ENCODE measurements at places on chromosomes 3 and 15. TPM values are rescaled to one million over a fixed set of nuclear protein-coding genes. Genes with fewer than 3 reads are reported as not detected.

DNA sequence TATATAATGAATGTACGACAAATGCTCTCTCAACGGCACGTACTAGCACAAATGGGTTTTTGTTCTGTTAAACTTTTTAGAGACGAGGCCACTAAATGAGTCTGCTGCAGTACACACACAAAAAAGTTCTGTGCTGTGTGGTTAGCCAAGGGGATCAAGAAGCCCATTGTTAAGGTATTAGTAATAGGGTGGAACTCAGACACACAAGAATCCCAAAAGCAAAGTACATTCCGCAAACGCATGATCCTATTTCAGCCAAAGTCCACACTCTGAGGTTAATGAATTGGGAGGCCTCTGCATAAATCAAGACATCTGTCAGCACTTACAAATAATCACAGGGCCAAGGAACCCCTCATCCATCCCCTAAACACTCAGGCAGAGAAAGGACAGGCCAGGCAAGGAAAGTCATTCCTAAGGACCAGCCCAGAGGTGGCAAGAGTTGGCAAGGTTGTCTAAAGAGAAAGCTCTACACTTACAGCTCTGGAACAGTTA lies 12.1 kb downstream of the OSBPL10 start:
- no peaks in the 10 kb centered on the region for H3K27me3 ChIP-seq
- H3K4me1 ChIP-seq, result peaks cover 36% of the 10 kb centered on the region
- H3K4me3 ChIP-seq, result peak overlapping the region; percentile 40
- no peaks in the 10 kb centered on the region for H3K36me3 ChIP-seq
- H3K27ac ChIP-seq, result peak overlapping the region; percentile 92

GRCh38 chr3:167054926-167055325 lies 325.2 kb downstream of the ZBBX start:
- no peaks in the 10 kb centered on the region for H3K36me3 ChIP-seq
- no peak overlapping the region for H3K27ac ChIP-seq
- H3K4me1 ChIP-seq, result no peaks in the 10 kb centered on the region
- no peaks in the 10 kb centered on the region for H3K27me3 ChIP-seq

- no peak for DNase-seq
- H3K36me3 ChIP-seq, result peaks cover 2% of the 10 kb centered on the region
- no peak overlapping the region for H3K4me3 ChIP-seq
- H3K27me3 ChIP-seq, result no peaks in the 10 kb centered on the region
Observed at GRCh38 chr15:83818591-83818990, 164.7 kb downstream of the ADAMTSL3 start.

GRCh38 chr3:61530355-61530754 lies 31.0 kb upstream of the PTPRG start:
- H3K27me3 ChIP-seq, result no peaks in the 10 kb centered on the region
- H3K4me3 ChIP-seq, result no peak overlapping the region
- no peaks in the 10 kb centered on the region for H3K4me1 ChIP-seq

- no peaks in the 10 kb centered on the region for H3K36me3 ChIP-seq
- H3K4me1 ChIP-seq, result no peaks in the 10 kb centered on the region
- H3K27ac ChIP-seq, result no peak overlapping the region
- no peak overlapping the region for H3K4me3 ChIP-seq
Observed at GRCh38 chr3:8095724-8096123, 405.9 kb upstream of the LMCD1 start.

GRCh38 chr3:139318431-139318816 lies 25.4 kb upstream of the MRPS22 start:
- H3K36me3 ChIP-seq, result no peaks in the 10 kb centered on the region
- no peak for DNase-seq
- H3K4me3 ChIP-seq, result no peak overlapping the region

GRCh38 chr3:126464997-126465396 lies 10.7 kb downstream of the ZXDC start:
- no peak overlapping the region for H3K27ac ChIP-seq
- no peak overlapping the region for H3K4me3 ChIP-seq
- peaks cover 89% of the 10 kb centered on the region for H3K36me3 ChIP-seq
- H3K4me1 ChIP-seq, result no peaks in the 10 kb centered on the region

DNA sequence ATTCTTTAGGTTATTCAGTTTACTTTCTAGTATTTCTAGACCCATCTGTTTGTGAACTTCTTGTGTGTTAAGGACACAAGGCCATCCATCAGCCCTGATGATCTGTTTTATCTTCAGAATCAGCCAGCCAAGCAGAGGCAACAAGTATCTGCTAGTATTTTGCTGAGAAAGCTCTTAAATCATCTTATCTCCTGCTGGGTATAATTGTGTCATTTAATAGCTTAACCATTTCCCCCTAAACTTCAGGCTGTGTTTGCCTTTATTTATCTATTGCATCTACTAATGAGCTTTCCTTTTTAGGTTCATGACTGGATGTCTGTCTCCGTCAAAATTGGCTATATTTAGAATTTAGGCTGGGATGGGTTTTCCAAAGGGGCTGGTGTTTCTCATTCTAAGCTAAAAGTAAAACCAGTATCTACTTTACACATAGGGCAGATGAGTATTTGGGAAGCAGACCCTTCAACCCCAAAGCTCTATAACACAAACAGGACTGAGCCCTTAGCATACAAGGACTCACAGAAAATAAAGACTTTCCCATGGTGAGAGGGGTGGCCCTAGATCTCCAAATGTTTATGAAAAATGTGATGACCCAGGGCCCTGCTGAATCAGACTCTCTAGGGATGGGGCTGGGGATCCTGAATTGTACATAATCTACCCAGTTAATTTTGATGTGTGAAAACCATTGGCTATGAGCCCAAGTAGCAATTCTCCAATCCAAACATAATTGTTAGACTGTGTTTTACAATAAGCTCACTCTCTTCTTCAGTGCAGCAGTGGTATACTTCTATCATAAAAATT lies 65.3 kb upstream of the PSMD6 start:
- no peaks in the 10 kb centered on the region for H3K36me3 ChIP-seq
- no peak for DNase-seq
- no peak overlapping the region for H3K27ac ChIP-seq
- H3K27me3 ChIP-seq, result no peaks in the 10 kb centered on the region
- no peak overlapping the region for H3K4me3 ChIP-seq

DNA sequence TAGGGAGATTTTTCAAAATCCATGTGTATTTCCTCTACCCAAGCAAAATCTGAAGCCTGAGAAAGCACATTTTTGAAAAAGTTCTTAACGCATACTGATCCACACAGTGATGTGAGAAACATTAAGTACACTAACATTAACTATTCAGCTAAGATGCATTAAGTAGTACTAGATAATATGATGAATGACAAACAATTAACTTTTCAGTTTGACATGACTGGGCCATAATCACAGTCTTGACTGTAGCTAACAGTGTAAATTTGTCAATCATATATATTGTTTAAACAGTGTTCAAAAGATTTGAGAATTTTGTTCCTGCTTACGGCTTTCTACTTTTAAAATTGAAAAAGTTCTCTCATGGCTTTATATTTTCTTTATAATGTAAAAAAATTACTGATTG lies 72.0 kb downstream of the CNTN3 start:
- no peaks in the 10 kb centered on the region for H3K27me3 ChIP-seq
- no peak overlapping the region for H3K4me3 ChIP-seq
- DNase-seq, result no peak
- peaks cover 30% of the 10 kb centered on the region for H3K4me1 ChIP-seq
- H3K36me3 ChIP-seq, result no peaks in the 10 kb centered on the region
- H3K27ac ChIP-seq, result no peak overlapping the region

- peak overlapping the region; percentile 72 for H3K4me3 ChIP-seq
- H3K36me3 ChIP-seq, result no peaks in the 10 kb centered on the region
- H3K4me1 ChIP-seq, result peaks cover 5% of the 10 kb centered on the region
- H3K27me3 ChIP-seq, result no peaks in the 10 kb centered on the region
- DNase-seq, result no peak
- H3K27ac ChIP-seq, result no peak overlapping the region
Observed at GRCh38 chr3:120907659-120908029, 361 bp upstream of the STXBP5L start.

GRCh38 chr15:49185473-49185872 lies 15.4 kb downstream of the GALK2 start:
- H3K36me3 ChIP-seq, result no peaks in the 10 kb centered on the region
- no peaks in the 10 kb centered on the region for H3K27me3 ChIP-seq
- no peak overlapping the region for H3K4me3 ChIP-seq
- no peak overlapping the region for H3K27ac ChIP-seq

DNA sequence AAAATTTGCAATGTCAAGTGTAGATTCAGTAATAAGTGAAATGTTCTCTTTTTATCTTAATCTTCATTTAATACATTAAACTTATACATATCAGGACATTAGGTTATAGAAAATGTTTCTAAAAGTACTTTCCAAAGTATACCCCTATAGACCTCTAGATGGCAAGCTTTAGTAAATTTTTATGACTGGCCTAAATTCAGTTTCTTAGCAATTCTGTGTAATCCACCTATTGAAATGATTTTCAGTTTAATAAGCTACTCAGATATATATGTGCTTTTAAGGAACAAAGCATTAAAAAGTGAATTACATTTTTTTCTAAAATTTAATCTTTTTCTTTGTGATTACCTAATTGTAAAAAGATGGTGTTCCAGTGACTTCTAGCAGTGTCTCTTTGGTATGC lies 342.2 kb downstream of the GBE1 start:
- DNase-seq, result no peak
- H3K27ac ChIP-seq, result no peak overlapping the region
- H3K4me3 ChIP-seq, result no peak overlapping the region
- H3K36me3 ChIP-seq, result no peaks in the 10 kb centered on the region

DNA sequence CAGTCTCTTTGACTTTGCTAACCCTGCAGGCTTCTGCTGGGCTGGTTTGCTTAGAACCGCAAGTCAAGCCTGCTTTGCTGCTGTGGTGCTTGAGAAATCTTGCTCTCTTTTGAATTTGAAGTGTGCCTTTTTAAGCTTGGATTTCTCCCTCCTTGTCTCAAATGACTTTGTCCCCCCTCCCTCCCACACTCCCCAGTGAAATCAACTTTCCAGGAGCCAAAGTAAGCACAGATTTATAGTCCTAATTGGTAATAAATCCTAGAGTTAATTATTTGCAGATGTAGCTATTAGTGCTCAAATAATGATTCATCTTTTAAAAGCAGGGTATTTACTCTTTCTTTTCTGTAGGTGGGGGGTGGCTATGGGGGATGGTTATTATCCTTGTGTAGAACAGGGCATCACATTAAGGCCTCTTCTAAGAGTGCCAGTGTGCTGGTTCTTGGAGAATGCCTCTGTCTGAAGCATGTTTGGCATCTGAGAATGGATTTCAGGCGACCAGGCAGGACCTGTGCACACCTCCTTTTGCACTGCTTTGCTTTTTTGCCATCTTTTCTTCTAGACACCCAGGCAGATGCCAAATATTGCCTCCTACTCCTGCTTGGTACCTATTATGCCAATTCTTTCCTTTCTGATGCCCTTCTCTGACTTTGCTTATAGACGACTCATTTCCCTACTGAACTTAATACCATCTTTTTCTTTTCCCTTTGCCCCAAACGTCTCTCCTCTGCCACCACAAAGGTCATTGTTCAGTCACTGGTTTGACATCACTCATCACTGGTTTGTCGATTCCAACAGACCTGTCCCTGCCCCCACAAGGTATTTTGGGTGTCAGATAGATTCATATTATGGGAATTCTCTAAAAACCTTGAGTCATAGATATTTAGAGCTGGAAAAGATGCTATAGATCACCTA lies 50.7 kb downstream of the CLDN11 start:
- H3K4me1 ChIP-seq, result no peaks in the 10 kb centered on the region
- H3K27me3 ChIP-seq, result no peaks in the 10 kb centered on the region
- H3K36me3 ChIP-seq, result no peaks in the 10 kb centered on the region
- no peak overlapping the region for H3K4me3 ChIP-seq
- no peak overlapping the region for H3K27ac ChIP-seq

GRCh38 chr3:151171145-151171757 lies 31.8 kb downstream of the GPR171 start:
- no peaks in the 10 kb centered on the region for H3K4me1 ChIP-seq
- DNase-seq, result no peak

DNA sequence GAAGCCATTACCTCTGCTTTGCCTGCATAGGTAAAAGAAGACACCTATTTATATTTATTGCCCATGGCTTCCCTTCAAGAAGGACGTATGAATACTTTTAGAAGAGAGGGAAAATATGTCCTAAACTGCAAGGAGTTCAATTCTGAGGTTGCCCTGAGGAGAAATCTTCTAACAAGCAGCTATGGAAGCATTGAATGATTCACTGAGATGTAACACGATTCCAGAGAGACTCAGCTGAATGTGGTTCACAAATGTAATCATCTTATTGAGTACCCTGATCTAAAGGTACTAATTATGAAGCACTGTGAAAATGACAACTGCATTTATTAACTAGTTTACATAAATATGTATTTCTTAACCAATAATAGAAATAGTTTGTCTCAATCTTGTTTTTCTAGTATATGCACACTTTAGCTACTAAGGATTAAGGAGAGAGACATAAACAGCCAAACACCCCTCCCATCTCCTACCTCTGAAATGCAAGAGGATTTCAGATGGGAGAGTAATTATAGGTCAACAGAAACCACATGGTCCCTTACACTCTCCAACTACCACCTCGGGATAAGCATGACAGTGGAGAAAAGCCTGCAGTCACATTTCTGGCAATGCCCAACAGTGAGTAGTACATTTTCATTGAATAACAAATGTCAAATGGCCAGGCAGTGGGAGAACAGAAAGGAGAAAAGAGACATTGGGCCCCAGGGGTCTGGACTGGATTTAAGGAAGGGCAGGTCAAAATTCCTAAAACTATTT lies 506.2 kb upstream of the IL12A start:
- H3K27me3 ChIP-seq, result no peaks in the 10 kb centered on the region
- no peaks in the 10 kb centered on the region for H3K4me1 ChIP-seq
- H3K36me3 ChIP-seq, result no peaks in the 10 kb centered on the region
- DNase-seq, result no peak
- H3K4me3 ChIP-seq, result no peak overlapping the region
- H3K27ac ChIP-seq, result no peak overlapping the region

DNA sequence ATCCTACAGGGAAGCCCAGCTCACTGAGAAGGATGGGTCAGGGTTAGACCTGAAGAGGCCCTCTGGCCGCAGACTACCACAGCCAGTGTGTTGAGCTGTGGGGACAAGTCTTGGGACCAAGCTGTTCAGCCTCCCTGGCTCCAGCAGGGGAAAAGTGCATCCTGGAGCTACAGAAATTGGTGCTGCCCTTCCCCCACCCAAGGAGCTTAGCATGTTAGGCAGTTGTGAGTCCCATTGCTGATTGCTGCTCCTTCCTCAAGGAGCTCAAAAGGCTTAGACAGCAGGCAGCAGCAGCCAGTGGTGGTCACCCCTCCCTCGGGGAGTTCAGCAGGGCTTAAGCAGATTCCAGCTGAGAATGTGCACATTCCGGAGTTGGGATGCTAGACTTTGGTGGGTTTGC lies 165.6 kb downstream of the ATP8B4 start:
- no peaks in the 10 kb centered on the region for H3K27me3 ChIP-seq
- H3K27ac ChIP-seq, result no peak overlapping the region
- no peaks in the 10 kb centered on the region for H3K36me3 ChIP-seq
- no peak overlapping the region for H3K4me3 ChIP-seq

Gene SUMF1
- 35.0 TPM for total RNA-seq

Gene GABRR3
- total RNA-seq, result not detected

Gene TICRR
- not detected for total RNA-seq

Gene KIF15
- total RNA-seq, result 0.42 TPM

Gene TADA3
- 73.6 TPM for total RNA-seq

Gene CHCHD6
- 12.5 TPM for total RNA-seq

Gene EEFSEC
- 17.5 TPM for total RNA-seq

Gene CCR3
- not detected for total RNA-seq

Gene CLRN1
- not detected for total RNA-seq

Gene NUSAP1
- 5.7 TPM for total RNA-seq

Gene SLC22A14
- total RNA-seq, result 0.41 TPM

Measured in thoracic aorta (tissue), 2 donors.